Large intestine (tissue), 12 donors: ENCODE measurements at places on chromosomes 7 and 10.

DNA sequence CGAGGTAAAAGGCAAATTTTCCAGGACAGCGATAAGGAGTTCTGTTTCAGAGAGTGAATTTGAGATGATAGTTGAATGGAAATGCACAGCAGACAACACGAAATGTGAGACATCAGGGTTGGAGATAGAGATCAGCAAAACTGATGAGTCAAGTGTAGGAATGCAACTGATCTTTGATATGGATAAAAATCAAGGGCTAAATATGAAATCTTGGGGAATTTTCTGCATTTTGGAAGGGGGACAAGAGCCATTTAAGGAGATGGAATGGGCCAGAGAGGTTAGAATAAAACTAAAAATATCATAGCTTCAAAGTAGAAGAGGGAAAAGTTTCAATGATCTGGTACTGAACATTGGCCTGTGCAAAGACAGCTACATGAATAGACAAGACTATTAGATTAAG, 11.5 kb downstream of the CISD1 start:
- DNase-seq, result no peak

DNA sequence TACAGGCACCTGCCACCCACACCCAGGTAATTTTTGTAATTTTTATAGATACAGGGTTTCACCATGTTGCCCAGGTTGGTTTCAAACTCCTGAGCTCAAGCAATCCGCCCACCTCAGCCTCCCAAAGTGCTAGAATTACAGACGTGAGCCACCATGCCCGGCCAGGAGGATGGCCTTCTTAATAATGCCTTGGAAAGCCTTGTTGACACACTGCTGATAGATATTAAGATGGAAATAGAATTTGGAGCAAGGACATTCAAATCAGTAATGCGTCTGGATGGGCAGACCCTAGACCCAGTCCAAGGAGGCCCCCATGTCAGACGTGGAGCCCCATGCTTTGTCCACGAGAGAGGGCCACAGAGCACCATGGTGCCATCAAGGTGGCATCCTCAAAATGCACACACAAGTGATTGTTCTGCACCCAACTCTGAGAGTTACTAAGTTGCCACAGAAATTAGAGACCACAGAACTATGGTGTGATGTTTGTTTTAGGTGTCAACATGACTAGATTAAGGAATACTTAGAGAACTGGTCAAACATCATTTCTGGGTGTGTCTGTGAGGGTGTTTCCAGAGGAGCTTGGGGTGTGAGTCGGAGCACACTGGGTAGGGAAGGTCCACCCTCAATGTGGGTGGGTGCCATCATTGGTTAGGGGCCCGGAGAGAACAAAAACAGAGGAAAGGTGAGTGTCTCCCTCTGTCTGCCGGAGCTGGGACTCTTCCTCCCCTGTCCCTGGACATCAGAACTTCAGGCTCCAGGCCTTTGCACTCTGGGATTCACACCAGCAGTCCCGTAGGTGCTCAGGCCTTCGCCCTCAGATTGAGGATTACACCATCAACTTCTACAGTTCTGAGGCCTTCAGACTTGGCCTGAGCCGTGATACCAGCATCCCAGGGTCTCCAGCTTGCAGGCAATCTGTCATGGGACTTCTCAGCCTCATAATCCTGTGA, 34.5 kb downstream of the EBF3 start:
- no peak for DNase-seq

DNA sequence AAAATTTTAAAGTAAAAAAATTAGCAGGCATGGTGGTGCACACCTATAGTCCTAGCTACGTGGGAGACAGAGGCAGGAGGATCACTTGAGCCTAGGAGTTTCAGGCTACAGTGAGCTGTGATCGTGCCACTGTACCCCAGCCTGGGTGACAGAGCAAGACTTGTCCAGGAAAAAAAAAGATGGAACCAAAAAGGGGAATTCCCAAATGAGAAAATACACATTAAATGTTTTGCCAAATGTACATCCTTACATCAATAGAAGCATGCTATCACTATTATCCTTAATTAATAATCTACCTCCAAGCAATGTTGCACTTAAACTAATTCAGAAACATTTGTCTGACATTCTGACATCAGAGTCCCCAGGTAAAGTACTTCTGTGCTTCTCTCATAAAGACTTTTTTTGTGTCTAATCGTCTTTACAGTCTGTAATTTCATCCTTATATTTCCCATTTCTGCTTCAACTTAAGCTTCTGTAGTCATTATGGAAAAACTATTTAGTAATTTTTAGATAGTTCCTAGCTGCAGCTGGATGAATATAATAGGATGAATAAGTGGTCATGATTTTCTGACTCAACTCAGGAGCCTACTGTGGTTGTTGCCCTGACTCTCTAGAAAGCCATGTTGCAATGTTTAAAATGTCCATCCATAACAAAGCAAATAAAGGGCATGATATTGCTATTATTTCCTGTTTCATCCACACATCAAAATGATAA, 57.7 kb downstream of the MYPN start:
- DNase-seq, result no peak

DNA sequence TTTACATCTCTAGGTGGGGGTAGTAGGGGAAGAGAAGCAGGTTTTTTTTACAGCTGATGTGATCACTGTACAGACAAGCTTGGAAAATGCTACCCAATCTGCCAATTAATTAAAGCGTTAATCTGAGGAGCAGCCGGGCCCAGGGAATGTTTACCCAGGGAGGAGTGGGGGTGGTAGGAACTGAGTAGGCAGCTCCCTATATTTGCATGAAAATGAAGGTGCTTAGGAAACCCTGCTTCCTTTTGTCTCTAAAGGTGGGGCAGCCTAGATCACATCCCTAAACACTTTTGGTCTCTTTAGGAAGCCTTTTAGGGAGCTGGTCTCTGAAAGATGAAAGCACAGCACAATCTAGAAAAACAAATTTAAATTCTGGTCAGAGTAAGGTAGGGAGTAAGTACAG, 53.0 kb upstream of the NFKB2 start:
- no peak for DNase-seq

- DNase-seq, result no peak
Measured at GRCh38 chr10:43692051-43692825, 43.6 kb upstream of the ZNF32 start.
